ENCODE measurements at places on chromosomes 7 and 10.

DNA sequence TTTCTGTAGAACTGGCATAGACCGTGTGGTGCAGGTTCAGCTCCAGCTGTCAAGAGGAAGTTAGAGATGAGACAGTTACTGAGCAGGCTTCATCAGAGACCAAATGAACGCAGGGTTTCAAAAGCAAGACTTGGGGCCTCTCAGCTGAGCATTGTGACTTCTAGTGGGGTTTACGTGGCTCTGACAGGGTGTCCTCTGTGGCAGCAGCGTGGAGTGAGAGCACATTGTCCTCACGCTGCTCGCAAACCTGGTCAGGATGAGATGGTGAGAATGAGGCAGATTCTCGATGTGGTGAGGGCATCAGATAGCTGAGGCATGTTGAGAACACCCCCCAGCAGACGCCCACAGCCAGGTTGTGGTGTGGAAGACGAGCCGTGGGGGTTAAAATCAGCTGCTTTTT lies 126.0 kb downstream of the DNAJB6 start:
- DNase-seq: no peak

- DNase-seq: no peak
Measured at GRCh38 chr7:131254211-131254610, 73.5 kb upstream of the MKLN1 start.

DNA sequence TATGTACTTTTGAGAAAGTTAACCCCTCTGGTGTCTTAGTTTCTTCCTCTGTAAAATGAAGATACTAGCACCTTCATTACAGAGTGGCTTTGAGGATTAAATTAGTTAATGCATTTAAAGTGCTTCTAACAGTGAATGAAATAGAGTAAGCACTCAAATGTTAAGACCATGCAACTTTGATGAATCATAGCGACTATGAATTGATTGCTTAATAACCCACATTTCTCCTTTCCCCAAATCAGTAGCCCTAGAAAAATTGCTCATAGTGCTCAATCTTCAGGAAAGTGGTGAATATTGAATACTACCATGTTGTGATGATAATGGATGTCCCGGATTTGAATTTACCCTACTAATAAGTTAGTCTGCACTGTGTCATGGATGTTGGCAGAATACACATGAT lies 48.1 kb downstream of the CD36 start:
- no peak for DNase-seq

GRCh38 chr7:149884541-149884940 lies 10.8 kb downstream of the ATP6V0E2 start:
- DNase-seq: no peak

- DNase-seq: no peak
Measured at GRCh38 chr7:43569424-43569823, 13.5 kb upstream of the STK17A start.
